ENCODE measurements at places on chromosomes 16 and 17. TPM values are rescaled to one million over a fixed set of nuclear protein-coding genes. Genes with fewer than 3 reads are reported as not detected.

The MTSS2 gene
- total RNA-seq: 15.7 TPM

The CFAP97D1 gene
- not detected for total RNA-seq

The HSD17B2 gene
- 137 TPM for total RNA-seq

The ALOX12B gene
- total RNA-seq: not detected

The INCA1 gene
- 0.25 TPM for total RNA-seq

The TMEM100 gene
- total RNA-seq: 17.1 TPM

The ITGAX gene
- total RNA-seq: 0.31 TPM

The APOH gene
- total RNA-seq: not detected

The SRRM2 gene
- total RNA-seq: 25.3 TPM

The KRT33B gene
- total RNA-seq: not detected

The ST6GALNAC1 gene
- not detected for total RNA-seq

The OSGIN1 gene
- 1.1 TPM for total RNA-seq
